ENCODE measurements at places on chromosomes 1 and 21.

- no peak for DNase-seq
These were observed 92.3 kb downstream of the KCNN3 start for GRCh38 chr1:154777781-154778180.

- no peak for DNase-seq
These were observed 49.5 kb downstream of the NRDC start for GRCh38 chr1:51829058-51829457.

DNA sequence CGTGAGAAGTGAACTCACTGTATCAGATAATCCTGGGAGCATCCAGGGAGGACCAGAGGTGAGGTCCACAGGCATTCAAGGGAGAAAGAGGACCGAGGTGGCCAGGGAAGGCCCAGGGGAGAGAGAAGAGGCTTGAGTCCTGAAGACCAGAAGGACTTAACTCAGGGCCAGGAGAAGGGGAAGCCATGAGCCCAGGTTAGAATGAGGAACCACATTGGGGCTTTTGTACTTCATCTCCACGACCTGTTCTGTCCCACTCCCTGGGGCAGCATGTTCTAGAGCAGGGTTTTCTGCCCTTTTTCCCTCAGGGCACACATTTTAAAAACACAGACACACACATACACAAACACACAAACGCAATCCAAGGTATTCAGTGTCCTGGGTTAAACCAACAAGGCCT, 8.4 kb downstream of the LGR6 start:
- DNase-seq: no peak

DNA sequence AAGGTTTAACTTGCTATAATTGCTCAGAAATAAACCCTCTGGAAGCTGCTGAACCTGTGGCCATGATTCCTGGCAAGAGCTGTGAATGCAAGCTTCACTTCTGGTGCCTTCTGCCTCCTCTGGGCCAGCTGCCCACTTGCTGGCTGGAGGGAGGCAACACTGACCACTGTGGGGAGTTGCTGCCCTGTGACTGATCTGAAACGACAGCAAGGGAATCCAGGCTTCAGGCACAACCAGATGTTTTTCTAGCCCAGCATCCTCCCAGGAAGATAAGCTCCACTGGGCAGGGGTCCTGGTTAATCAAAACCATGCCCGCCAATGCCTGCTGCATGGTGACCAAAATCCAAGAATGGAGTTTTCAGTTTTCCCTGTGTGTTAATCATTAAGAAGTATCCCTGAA, 180.0 kb upstream of the HMGB4 start:
- no peak for DNase-seq

- peak; percentile 9 for DNase-seq
These were observed 29.0 kb downstream of the JUN start for GRCh38 chr1:58754683-58755467.

DNA sequence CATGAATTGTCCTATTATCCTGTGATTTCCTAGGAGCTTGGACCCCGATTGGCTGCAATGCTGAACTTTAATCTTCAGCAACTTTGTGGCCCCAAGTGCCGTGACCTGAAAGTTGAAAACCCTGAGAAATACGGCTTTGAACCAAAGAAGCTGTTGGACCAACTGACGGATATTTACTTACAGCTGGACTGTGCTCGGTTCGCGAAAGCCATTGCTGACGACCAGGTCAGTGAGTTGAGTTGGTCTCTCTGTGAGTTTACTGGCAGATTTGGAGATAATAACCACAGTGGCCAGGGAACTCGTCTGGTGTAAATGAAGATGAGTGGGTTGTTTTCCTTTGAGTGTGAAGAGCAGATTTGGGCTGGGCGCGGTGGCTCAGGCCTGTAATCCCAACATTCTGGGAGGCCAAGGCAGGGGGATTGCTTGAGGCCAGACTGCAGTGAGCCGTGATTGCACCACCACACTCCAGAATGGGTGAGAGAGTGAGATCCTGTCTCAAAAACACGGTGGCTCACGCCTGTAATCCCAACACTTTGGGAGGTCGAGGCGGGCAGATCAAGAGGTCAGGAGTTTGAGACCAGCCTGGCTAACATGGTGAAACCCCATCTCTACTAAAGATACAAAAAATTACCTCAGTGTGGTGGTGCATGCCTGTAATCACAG, 39.1 kb upstream of the KIF1B start:
- no peak for DNase-seq

DNA sequence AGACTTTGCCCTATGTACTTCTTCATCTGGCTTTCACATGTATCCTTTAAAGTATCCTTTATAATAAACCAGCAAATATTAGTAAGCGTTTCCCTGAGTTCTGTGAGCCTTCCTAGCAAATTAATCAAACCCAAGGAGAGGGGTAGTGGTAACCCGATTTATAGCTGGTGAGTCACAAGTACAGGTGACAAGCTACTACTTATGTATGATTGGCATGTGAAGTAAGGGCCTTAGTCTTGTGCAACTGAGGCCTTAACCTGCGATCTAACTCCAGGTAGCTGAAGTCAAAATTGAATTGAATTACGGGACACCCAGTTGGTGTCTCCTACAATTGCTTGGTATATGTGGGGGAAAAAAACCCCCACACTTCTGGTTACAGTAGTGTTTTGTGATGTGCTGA, 26.0 kb downstream of the SLC16A1 start:
- no peak for DNase-seq

DNA sequence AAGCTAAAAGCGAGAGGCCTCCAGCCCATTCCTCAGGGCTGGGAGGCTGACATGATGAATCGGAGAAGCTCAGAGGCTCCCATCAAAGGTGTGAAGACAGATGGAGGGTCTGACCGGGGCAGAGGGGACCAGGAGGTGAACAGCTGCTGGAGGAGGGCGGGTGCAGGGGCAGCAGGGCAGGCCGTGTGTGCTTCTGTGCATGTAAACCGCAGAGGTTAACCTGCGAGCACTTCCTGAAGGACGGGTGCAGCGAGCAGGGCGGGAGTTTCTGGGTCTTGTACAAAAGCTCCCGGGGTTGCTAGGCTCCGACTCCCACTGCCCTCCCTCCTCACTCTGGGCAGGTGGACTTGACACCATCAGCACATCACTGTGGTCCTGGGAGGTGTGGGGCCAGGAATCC, 75.2 kb downstream of the PAX7 start:
- DNase-seq: no peak

DNA sequence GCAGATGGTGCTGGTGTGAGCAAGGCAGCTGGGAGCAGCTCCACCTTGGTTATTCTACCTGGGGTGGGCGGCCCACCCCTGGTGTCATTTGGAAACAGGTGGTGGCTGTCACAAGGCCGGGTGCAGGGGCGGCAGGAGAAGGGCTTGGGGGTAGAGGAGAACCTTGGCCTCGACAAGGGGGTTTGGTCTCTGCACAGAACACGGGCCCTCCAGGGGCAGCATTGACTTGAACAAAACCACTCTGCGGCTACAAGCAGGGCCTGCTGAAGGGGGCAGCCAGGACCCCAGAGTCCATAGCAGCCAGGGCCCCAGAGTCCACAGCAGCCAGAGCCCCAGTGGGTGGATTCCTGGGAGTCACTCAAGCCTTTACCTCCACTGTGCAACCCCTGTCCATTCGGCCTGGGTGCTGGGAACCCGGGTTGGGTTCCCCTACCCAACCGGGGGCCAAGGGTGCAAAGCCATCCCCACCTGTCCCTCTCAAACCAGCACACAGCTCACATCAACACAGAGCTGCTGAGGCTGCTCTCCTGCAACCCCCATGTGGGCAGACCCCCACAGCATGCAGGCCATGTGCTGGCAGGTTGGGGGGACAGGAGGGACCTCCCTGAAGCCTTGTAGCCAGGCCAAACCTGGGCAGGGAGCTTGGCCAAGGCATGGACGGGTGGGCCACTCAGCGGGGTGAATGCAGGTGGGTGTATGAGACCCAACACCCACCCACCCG, 7.7 kb downstream of the TRIM11 start:
- DNase-seq: no peak

Data from effector memory CD4-positive, alpha-beta T cell (primary cell).